ENCODE measurements at places on chromosomes 12 and 14.
A peak's percentile ranks its signal among the peaks of the same experiment; 100 is the strongest.

- no peak for DNase-seq
Observed at GRCh38 chr14:65098586-65098985, 3.7 kb downstream of the MAX start.

GRCh38 chr12:27657296-27657695 lies 39.0 kb upstream of the REP15 start:
- no peak for DNase-seq

DNA sequence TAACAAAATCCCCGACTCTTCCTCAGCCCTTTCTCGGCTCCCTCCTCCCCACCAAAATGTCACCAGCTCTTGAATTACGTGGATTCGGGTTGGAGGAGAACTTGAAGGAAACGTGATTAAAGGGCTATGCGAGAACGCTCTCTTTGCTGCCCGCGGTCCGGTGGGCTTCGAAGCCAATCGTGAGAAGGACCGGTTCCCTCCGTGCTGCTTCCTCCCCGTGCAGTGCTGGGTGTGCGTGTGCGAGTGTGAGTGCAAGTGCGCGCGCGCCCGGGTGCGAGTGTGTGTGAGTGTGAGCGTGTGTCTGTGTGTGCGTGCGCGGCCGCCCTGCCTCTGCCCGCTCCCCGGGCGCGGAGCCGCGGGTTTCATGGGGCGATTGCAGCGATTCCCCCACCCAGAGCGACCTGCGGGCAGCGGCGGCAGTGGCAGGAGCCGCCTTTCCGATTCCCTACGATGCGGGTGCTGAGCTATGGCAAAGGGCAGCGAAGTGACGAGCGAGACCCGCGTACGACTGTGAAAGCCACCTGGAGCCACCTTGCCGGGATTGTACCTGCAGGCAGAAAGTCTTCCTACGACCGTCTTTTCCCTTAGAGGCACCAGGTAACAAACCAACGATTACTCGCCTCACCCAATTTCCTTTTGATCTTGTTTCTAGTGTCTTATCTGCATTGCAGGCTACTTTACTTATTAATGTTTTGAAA lies 1.4 kb downstream of the LRFN5 start:
- DNase-seq, result no peak

DNA sequence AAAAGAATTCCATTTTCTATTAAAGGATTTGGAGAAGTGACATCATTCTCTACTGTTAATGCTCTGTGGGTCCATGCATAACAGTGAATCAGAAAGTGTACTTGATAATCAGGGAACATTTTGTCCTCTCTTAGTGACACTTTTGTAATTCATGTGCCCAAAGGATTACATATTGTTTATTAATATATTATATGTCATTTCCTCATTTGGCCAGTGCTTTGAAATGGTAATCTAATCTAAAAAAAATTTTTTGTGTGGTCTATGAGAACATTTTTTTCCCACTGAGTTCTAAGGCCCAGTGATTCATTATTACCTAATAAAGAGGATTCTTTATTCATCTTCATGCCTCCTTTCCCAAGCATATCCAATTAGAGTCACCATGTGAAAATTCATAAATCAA lies 79.7 kb upstream of the MYF6 start:
- DNase-seq, result no peak

DNA sequence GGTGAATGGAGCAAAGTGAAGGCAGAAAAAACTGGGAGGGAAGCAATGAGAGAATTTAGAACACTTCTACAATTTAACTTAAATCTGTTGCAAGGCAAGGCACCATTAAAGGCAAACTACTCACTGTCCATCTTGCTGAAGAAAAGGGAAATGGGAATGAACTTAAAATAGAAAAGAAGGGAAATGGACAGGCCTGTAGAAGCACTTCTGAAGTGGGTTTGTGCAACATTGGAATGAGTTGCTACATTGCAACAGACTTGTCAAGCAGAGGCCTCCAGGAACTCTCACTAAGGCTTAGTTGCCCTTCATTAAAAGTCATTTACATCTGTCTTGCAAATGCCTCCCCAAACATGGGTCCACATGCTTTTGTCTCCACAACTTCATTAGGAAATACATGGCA lies 13.7 kb upstream of the OR10AD1 start:
- no peak for DNase-seq

- DNase-seq, result no peak
Observed at GRCh38 chr14:94077111-94077821, 3.7 kb downstream of the DDX24 start.

- no peak for DNase-seq
Observed at GRCh38 chr12:57984629-57985151, 43.3 kb downstream of the ATP23 start.

DNA sequence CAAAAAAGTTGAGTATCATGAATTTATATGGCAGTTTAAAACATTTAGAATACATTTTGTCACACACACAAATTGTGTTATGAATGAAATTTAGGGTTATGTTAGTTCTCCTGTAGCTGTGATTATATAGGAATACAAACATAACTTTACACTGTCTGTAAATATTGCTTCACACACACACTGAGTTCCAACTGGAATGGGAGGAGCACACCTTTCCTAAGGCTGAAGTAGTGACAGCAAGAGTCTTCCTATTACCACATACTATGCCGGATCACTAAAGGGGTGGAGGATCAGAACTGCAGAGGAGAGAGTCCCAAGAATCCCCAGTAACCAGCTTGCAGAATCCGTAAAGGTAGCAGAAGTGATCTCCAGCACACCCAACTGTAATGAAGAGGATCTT lies 63.7 kb downstream of the DNAI7 start:
- DNase-seq, result no peak

DNA sequence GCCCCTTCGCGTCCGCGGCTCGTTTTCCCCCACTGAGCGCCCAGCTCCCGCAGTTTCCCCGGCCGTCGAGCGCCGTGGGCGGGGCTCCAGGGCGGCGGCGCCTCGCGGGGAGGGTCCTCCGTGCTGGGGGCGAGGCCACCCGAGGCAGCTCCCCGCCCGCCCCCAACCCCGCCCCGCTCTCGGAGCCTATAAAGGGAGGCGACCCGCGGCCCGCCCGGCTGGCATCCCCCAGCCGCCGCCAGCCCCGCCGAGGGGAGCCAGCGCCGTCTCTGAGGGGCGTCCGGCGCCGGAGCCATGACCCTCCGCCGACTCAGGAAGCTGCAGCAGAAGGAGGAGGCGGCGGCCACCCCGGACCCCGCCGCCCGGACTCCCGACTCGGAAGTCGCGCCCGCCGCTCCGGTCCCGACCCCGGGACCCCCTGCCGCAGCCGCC lies at the start of gene TAMALIN:
TAMALIN (plus strand) TSS at position 221 of the 432 bp plus-strand sequence; CDS start at position 295, 74 bp downstream.
- no peak for DNase-seq

DNA sequence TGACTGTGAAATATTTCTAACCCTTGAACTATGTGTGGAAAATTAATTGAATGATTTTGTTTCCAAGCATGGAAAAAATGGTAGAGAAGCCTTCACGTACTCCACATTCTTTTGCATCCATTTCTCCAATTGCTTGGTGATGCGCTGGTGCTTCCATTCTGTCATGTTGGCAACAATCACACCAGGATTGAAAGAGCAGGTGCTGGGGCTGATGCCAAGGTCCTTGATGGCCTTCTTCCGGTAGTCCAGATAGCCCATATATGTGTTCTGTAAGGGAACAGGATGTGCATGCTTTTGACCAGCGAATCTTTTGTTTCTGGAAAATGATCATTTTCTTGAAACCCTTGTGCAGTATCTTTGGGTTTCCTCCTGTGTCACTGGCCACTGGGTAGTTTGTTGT lies 28.6 kb downstream of the TDG start:
- DNase-seq, result no peak

DNA sequence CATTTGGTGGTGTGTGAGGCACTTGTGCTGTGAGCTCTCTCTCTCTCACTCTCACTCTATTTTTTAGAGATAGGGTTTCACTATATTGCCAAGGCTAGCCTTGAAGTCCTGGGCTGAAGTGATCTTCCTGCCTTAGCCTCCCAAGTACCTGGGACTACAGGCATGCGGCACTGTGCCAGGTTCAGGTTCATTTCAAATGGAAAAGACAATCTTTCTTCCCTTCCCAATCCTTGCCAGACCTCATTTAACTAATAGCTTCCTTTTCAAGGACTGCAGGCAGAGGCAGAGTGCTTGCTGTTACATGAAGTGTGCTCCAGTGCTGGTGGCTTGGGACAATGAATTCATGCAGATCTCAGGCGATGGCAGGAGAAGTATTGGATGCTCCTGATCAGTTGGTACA lies 73.2 kb upstream of the BICD1 start:
- no peak for DNase-seq

DNA sequence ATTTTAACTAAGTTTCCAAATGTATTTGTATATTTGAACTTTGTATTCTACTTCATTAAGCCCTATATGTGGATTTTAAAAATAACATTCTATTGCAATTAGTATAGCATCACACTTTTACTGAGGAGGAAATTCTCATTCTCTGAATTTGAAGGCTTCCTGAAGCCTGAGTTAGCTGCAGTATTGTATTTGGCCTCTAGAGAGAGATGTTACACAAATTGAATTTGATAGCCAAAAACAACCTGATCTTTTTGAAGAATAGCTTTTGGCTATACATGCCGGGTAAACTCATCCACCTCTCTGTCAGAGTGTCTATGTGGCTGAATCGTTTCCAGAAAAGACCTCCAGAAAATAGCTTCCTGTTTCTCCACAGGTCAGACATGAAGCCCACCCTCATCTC lies 316.5 kb upstream of the OR4E1 start:
- DNase-seq, result no peak

DNA sequence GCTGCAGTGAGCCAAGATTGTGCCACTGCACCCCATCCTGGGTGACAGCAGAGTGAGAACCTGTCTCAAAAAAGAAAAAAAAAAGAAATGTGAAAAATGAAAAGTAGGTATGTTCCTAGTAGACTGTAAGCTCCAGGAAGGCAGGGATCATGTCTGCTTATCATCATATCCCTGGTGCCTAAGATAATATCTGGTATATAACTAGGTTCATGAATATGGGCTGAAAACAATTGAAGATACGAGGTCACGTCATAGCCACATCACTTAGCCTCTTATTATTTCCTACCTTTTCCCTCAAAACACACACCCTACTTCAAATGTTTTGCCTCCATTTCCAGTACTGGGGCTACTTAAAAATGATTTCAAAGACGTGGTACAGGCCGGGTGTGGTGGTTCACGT lies 3.0 kb downstream of the POU6F1 start:
- no peak for DNase-seq

GRCh38 chr12:125143491-125143890 lies 78.3 kb downstream of the AACS start:
- DNase-seq, result no peak

- DNase-seq, result no peak
Observed at GRCh38 chr14:61927060-61927459, 164.8 kb downstream of the SNAPC1 start.

DNA sequence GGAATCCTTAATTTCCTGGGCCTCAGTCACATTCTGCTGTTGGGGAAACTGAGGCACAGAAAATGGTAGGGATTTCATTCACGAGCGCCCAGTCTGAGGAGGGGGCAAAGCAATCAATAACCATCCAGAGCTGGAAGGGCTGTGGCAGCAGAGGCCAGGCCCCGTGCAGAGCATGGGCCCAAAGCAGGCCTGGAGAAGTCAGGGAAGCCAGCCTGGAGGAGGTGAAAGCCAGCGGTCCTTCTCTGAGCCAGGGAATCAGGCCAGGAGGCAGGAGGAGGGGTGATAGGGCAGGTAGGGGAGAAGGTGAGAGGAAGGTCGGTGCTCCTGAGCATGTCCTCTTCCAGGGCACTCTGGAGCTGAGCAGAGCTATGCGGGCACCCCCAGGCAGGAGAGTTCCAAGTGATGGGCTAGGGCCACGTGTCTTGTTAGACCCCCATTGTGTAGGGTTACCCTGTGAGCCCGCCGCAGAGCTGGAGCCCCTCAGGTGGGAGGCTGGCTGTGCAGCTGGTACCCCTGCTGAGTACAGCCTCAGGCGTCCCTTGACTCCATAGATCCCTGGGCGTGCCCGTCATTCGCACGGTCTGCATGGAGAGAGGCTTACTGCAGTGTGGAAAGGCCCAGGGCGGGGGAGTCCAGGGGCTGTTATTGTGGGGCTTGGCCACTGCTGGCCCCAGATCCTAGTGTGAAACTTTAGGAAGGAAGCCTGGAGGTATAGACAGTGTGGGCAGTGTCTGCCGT lies 4.8 kb downstream of the TNFAIP2 start:
- DNase-seq, result no peak

DNA sequence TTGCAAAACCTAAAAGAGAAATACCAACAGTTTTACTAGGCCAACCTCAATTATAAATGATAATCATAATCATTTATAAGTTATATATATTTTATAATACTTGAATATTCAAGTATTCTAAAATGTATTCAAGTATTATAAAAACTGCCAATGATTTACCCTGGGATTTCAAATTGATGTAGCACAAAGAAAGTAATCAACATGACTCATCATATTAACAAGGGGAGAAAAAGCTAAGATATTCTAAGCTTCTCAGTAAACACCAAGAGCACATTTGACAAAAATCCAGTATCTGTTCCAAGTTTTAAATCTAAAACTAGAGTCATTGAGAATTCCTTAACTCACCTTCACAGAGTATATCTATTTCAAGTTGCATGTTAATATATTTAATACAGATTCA lies 56.1 kb downstream of the CAPZA3 start:
- DNase-seq, result no peak

GRCh38 chr12:28591831-28592230 lies 401.6 kb downstream of the CCDC91 start:
- no peak for DNase-seq

- DNase-seq, result no peak
Observed at GRCh38 chr12:3313066-3313465, 177.9 kb upstream of the PRMT8 start.

- no peak for DNase-seq
Observed at GRCh38 chr12:62834406-62834805, 100.5 kb downstream of the PPM1H start.

- DNase-seq, result no peak
Observed at GRCh38 chr12:8564656-8565055, 24.0 kb upstream of the CLEC4E start.

DNA sequence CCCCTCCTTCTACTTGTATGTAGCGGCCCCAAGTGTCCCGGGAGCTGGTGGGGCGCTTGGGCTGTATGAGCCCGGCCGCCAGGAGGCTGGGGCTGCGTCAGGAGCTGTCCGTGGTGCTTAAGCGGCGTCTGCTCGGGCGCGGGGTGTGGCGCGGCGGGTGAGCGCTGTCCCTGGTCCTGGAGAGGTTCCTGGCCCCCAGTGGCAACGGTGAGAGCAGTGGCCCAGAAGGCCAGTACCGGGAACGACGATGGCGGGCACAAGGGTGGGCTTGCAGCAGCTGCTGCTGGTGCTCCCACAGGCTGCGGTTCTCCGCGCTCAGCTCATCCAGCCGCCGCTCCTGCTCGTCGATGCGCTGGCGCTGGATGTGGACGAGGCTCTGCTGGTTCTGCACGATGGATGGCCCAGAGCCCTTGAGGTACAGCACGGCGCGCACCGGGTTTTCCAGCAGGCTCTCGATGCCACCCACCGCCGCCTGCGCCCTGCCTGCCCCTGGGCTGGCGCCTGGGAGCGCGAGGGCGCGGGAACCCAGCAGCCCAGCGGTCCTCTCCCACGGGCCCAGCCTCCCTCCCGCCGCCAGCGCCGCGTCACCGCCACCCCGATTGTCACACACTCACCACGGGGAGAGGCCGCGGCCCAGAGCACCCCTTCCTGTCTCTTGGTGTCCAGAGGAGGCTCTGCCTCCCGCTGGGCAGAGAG lies 41.9 kb upstream of the FKBP4 start:
- DNase-seq, result peak; percentile 50

Data from brain pericyte (primary cell).